PC-3 (cell line): ENCODE measurements at places on chromosomes 13 and 19. TPM values are rescaled to one million over a fixed set of nuclear protein-coding genes. Genes with fewer than 3 reads are reported as not detected.

Gene USHBP1
- total RNA-seq: not detected in 2 replicates

Gene KLK8
- total RNA-seq: 2.3 TPM in 1 of 2 replicates, not detected in the other

Gene FAM216B
- total RNA-seq: not detected in 2 replicates

Gene FBN3
- total RNA-seq: under 0.01 TPM in 2 replicates

Gene SIGLEC14
- not detected in 2 replicates for total RNA-seq

Gene VSTM2B
- total RNA-seq: not detected in 2 replicates

Gene IL4I1
- 0.29 and 2.2 TPM in 2 replicates for total RNA-seq
